Stimulated activated CD8-positive, alpha-beta memory T cell treated with anti-CD3 and anti-CD28 coated beads, Interleukin-15, amount 100 ng/mL, for 48 hours (primary cell): ENCODE measurements at places on chromosomes 7 and 10.

GRCh38 chr7:91311839-91312238, 47.6 kb downstream of the FZD1 start:
- no peak for DNase-seq

GRCh38 chr10:104488439-104488832, 134.8 kb downstream of the CFAP58 start:
- no peak for DNase-seq

- DNase-seq: no peak
Observed at GRCh38 chr10:107031931-107032699, 132.4 kb downstream of the SORCS1 start.

- DNase-seq: no peak
Observed at GRCh38 chr7:158447506-158448171, 140.0 kb downstream of the PTPRN2 start.

DNA sequence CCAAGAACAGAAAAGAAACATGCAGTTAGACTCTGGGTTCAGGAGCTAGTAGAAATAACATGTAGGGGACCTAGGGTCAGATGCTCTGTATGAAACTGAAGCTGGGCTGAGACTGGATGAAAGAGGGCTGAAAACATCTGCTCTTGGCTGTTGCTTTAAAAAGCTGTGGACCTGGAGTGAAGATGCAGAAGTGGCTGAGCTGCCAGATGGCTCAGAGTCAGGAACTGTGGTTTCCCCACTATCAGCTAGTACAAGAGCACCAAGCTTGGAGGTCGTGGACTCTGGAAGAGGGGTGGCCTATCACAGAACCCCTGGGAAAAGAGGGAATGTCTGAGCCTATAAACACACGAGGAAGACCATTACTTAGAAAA, 5.9 kb downstream of the ADK start:
- DNase-seq: no peak

- DNase-seq: no peak
Observed at GRCh38 chr10:8874268-8874667, 819.8 kb downstream of the GATA3 start.

DNA sequence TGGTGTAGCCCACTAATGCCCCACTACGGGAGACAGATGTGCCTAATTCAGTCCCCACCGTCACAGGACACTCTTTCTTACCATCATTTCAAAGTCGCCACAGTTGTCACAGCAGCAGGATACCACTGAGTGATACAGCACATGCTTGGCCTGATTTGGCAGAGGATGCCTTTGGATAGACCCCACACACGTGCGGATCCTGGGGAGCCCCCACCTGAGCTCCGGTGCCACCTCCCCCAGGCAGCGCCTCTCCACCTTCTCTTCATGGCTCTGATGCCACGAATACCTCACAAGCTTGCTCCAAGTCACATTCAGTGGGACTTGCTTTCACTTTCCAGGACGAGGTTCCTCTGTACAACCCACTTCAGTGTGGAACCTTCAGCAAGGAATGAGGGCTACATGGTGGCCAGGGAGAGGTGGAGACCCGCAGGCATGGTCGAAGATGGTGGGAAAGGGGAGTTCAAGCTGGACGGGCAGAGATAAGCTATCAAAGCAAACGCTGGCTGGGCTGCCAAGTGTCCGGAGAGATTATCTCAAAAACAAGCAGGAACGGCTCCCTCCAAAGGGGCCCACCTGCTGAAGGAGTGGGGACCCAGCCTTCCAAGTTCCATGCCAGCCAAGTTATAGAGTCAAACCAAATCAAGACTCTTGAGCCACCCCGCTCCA, 107.4 kb downstream of the ZRANB1 start:
- DNase-seq: no peak

- DNase-seq: no peak
Observed at GRCh38 chr10:484925-485661, 204.4 kb downstream of the DIP2C start.

DNA sequence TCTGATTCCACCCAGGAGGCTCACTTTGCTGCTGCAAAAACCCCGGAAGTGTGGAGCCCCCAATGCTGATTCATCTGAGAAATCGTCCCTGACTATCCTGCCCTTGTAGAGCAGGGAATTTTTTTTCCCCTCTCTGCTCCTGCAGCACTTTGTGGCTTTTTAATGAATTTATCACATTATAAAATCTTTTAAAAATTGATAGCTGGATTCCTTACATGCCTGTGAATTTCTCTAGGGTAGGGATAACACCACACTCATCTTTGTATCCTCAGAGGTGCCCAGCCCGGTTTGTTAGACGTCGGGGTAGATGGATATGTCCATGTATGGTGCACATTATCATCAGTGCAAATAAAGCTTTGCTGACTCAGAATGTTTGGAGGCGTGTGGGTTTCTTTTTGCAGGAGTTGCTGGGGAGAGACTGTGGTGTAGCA, 185.7 kb downstream of the STK31 start:
- no peak for DNase-seq

GRCh38 chr10:86483664-86484063, 37.9 kb downstream of the WAPL start:
- no peak for DNase-seq

DNA sequence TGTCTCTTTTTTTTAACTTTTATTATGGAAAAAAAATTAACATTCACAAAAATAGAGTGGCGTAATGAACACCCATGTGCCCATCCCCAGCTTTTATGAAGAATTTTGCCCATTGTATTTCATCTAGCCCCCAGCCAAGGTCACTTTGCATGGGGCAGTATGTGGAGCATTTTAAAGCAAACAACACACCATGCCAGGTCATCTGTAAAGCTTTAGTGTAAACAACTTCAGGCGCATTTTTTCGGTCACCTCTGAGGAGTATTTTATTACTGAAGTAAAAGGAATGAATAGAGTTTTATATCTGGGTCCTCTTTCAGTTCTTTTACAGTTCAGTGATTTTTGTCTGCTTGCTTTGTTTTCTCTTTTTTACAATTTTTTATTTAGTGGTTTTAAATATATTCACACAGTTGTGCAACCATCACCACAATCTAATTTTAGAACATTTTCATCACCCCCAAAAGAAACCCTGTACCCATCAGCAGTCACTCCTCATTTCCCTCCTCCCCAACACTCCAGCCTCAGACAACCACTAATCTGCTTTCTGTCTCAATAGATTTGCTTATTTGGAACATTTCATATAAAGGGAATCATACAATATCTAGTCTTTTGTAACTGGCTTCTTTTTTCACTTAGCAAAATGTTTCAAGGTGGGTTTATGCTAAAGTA, 87.9 kb downstream of the SLC37A3 start:
- no peak for DNase-seq

GRCh38 chr10:32159264-32159663, 103.0 kb upstream of the KIF5B start:
- DNase-seq: no peak

DNA sequence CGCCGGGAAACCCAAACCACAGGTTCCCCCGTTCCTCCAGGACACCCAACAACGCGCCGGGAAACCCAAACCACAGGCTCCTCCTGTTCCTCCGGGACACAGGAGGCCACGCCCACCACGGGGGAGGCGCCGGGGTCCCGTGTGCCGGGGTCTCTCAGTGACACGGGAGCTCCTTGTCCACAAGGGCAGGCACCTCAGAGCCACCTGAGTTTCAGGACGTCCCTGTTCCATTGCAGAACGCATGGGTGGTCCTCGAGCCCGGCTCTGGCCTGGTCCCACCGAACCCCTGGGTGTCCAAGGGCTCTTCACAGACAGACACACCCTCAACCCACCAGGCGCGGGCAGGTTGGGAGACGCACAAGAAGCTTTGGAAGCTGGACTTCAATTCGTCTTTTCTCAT, 57.6 kb upstream of the ADGRA1 start:
- no peak for DNase-seq

DNA sequence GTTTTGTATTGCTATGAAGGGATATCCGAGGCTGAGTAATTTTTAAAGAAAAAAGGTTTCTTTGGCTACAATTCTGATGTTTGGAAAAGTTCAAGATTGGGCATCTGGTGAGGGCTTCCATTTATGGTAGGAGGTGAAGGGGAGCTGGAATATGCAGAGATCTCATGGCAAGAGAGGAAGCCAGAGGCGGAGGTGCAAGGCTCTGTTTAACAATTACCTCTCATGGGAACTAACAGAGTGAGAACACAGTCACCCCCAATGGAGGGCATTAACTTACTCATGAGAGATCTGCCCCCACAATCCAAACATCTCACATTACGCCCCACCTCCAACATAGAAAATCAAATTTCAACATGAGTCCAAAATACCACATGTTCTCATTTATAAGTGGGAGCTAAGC, 62.0 kb downstream of the AKR1D1 start:
- no peak for DNase-seq

GRCh38 chr10:451021-451471, 238.4 kb downstream of the DIP2C start:
- DNase-seq: peak; percentile 35

GRCh38 chr10:42177077-42177792, 461.1 kb downstream of the ZNF33B start:
- no peak for DNase-seq

DNA sequence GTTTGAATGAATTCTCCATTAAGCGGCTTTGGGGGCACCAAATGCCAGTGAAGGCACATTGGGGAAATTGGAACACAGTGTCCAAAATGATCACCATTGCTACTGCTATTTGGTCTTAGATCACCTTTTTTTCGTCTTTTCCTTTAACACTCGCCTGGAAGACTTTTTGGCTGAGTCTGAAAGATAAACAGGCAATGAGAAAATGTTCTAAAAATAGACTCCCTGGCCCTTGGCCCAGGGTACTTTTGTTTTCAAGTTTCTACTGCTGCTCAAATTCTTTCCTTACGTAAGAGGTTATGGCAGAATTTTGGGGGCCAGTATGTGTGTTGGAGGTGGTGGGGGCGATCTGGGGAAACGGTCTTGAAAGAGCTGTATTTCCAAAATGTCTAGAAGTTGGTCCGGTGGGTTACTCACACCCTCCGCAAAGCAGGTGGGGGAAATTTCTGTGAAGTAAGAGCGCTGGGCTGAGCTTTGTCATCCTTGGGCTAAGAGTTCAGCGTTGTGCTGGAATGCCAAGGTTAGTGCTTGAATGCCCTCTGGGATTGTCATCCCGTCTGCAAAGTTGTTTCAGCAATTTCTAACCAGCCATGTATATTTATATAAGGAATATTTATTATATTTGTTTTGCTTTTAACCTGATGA, 1.3 kb upstream of the ITPRIP start:
- DNase-seq: no peak

- DNase-seq: no peak
Observed at GRCh38 chr10:72375173-72375572, 20.5 kb upstream of the DNAJB12 start.

GRCh38 chr7:22639396-22639795, 87.6 kb upstream of the IL6 start:
- no peak for DNase-seq

DNA sequence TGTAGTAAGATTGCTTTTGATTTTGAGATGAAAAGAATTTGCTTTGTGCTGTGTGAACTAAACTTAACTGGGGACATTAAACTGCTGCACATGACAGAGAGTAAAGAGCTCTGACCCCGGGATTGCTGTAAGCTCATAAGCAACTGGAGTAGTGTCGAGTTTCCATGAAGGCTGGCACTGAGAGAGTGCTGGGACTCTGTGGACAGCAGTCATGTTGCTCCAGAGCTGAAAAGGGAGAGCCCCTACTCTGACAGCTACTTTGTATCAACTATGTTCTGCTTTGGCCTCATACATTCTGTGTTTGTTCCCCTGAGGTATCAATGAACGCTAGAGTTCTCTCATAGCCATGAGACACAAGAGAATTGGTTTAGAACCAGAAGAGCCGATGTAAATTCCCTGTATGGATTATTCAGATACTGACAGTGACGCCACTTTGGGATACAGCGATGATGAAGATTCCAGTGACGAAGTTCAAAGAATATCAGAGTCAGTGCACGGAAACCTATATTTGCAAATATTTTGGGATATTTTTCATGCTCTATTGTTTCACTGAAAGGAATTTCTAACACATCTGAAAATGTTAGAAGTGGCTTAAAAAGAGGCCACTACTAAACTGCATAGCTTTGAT, 185.9 kb upstream of the DKK1 start:
- no peak for DNase-seq

DNA sequence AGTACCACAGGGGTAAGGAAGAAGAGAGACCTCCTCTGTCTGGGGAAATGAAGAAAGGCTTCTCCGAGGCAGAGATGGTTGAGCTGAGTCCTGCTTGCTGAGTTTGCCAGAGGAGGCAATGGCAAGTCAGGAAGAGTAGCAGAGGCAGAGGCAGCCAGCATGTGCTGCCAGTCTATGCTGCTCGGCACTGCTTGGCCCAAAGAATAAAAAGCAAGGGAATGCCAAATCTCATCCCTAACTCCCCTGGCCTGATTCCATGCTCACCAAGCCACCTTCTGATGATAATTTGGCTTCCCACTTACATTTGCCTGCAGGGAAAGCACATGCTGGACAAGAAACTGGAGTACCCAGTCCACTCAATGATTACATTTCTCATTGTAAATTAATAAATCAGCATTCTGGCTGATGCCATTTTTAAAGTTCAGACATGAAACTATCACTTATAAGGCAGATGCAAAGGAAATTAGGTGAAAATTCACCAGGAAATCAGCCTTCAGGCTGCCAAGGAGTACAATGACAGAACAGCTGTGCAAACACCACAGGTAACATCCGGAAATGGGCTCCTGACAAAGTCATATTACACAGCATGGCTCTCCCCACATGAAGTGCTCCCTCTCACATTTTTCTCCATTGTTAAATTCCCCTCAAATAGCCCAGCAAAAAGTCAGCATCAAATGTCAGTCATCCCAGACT, 245.9 kb downstream of the MTERF1 start:
- DNase-seq: no peak

GRCh38 chr10:101529725-101530553, 58.1 kb downstream of the POLL start:
- DNase-seq: no peak
